ENCODE measurements at places on chromosomes 3 and 15.
A peak's percentile ranks its signal among the peaks of the same experiment; 100 is the strongest.

DNA sequence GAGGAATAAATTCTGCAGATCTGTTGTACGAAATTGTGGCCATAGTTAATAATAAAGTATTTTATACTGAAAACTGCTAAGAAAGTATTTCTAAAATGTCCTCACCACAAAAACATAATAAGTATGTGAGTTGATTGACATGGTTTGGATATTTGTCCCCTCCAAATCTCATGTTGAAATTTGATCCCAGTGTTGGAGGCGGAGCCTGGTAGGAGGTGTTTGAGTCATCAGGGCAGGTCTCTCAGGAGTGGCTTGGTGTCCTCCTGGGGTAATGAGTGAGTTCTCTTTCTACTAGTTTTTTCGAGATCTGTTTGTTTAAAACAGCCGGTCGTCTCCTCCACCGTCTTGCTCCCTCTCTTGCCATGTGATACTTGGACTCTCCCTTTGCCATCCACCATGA, 424.1 kb upstream of the KCNMB2 start:
- DNase-seq = peak; percentile 9

DNA sequence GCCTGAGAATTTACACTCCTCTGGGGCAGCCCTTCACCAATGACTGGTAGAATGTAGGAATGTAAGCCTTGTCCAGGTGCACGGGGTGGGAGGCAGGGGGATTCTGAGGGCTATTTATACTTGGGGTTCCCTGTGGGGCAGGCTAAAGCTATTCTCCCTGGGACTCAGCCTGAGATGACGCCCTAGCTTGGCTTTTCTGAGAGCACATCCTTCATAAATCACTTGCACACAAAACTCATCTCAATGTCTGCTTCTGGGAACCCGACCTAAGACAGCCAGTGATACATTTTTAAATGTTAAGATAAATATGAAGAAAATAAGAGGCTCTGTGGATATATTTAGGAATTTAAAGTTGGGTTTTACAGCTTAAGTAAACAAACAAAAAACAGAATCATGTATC, 16.6 kb downstream of the TMEM158 start:
- DNase-seq = no peak

GRCh38 chr15:71129669-71130068, 14.4 kb downstream of the THSD4 start:
- no peak for DNase-seq

DNA sequence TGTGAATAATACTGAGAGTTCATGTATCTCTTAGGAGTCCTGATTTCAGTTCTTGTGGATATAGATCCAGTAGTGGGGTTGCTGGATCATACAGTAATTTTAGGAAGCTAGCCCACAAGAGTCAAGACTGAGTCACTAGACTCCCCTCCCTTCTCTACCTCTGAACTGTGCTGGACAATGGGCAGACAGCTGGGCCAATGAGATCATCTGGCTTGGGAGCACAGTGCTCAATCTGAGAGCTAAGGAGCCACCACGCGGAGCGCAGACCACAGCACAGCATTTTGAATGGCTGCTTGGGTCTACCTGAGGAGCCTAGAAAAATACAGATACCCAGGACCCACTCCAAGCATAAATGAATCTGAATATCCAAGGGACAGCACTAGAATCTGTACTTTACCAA, 32.5 kb downstream of the WNT5A start:
- peak; percentile 86 for DNase-seq

DNA sequence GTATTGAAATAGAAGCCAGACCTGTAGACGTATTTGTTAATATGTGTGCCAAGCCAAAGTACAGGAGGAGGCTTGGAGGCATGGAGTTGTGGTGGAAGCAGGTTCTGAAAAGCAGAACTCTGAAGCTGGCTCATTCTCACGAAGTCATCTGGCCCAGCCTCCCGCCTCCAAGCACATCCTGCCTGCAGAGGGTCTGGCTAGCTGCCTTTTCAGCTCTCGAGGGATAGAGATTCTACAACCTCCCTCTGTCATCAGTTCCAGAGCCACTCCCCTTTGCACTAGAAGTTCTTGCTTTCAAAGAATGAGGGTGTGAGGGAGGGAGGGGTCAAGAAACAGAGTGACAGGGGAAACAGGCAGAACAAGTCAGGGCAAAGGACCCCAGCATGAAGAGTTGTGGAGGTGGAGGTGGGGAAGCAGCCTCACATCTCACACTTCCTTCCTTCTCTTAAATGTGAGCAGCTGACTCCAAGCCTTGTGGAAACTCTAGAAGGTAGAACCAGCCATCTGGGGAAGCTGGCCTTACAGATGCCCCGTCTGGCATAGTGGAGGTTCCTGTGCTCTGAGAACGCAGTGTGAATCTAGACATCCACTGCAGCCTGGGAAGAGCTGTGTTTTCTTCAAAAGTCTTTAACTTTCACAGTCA, 95.3 kb downstream of the SLC49A4 start:
- DNase-seq = peak; percentile 42

GRCh38 chr3:127013758-127014535, 31.0 kb downstream of the PLXNA1 start:
- DNase-seq = no peak

- DNase-seq = peak; percentile 19
Observed at GRCh38 chr15:65824941-65825544, 33.0 kb upstream of the DENND4A start.

Measured in LHCN-M2 (cell line).